ENCODE measurements at places on chromosomes 3 and 15. TPM values are rescaled to one million over a fixed set of nuclear protein-coding genes. Genes with fewer than 3 reads are reported as not detected.

TPRG1 gene
- 0.24 TPM for total RNA-seq

CASR gene
- not detected for total RNA-seq

JMJD7 gene
- total RNA-seq: 10.8 TPM

HTR3E gene
- not detected for total RNA-seq

FBXO40 gene
- total RNA-seq: not detected

ALDH1L1 gene
- total RNA-seq: 0.72 TPM

AHSG gene
- total RNA-seq: not detected

CYP1A2 gene
- not detected for total RNA-seq

GREM1 gene
- total RNA-seq: 0.21 TPM

FSIP1 gene
- total RNA-seq: 14.5 TPM

COLQ gene
- under 0.01 TPM for total RNA-seq

ALDH1A2 gene
- 2.7 TPM for total RNA-seq

GOLGA6L7 gene
- not detected for total RNA-seq

COMMD2 gene
- total RNA-seq: 34.7 TPM

STRC gene
- 0.72 TPM for total RNA-seq

ARGFX gene
- not detected for total RNA-seq

DPPA2 gene
- not detected for total RNA-seq

LPP gene
- total RNA-seq: 30.4 TPM

PLD1 gene
- 23.0 TPM for total RNA-seq

ALDH1A3 gene
- 214 TPM for total RNA-seq

DPPA4 gene
- total RNA-seq: not detected

RPL32 gene
- 2,616 TPM for total RNA-seq

C3orf22 gene
- total RNA-seq: not detected

ISL2 gene
- total RNA-seq: not detected

REC114 gene
- not detected for total RNA-seq

ATP2C1 gene
- total RNA-seq: 147 TPM

TM4SF1 gene
- total RNA-seq: 277 TPM

HEMK1 gene
- total RNA-seq: 10.6 TPM

UBAP1L gene
- 0.72 TPM for total RNA-seq

CRABP1 gene
- not detected for total RNA-seq

SLC22A13 gene
- total RNA-seq: 0.24 TPM

FAM107A gene
- not detected for total RNA-seq

CLDN11 gene
- total RNA-seq: 7.5 TPM

ANKRD63 gene
- not detected for total RNA-seq

CLCN2 gene
- 2.6 TPM for total RNA-seq

FBN1 gene
- 68.0 TPM for total RNA-seq

EFHB gene
- 1.4 TPM for total RNA-seq

CELSR3 gene
- total RNA-seq: 3.4 TPM

CRTC3 gene
- total RNA-seq: 7.2 TPM

LTK gene
- total RNA-seq: not detected

ADAMTS17 gene
- total RNA-seq: 1.7 TPM

AADAC gene
- total RNA-seq: not detected

GABRR3 gene
- total RNA-seq: not detected

SLC9A9 gene
- total RNA-seq: 3.0 TPM

NANOGP8 gene
- total RNA-seq: 0.24 TPM

NOX5 gene
- total RNA-seq: not detected

Data from tracheal epithelial cell (primary cell).